ENCODE measurements at places on chromosomes 16 and 17.

DNA sequence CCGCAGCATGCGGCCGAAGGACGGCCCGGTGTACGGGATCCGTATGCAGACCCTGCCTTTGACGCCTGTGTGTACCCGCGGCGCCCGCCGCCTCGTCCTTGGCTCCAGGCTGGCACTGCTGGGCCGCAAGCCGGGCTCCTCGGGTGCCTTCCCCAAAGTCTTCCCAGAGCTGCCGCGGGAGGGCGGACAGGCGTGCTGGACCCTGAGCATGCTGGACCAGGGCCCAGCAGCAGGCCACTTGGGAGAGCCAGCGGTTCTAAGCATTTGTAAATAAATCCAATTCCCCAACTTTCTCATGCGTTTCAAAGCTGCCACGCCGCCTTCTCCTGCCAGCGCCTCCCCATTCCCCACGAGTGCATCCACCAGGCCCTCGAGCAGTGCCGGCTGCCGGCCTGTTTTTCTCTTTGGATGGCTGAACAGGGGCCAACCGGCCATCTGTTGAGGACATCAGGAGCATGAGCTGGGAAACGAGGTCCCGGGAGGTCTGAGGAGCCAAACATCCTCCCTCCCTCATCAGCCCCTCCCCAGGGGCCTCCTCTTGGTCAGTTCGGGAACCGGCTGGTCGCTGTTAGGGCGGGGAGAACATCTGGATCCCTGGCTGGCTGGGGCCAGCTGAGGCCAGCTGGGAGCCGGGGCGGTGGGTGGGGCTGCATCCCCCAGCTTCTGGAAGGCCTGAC, 20.5 kb upstream of the PABPN1L start:
- DNase-seq: no peak

GRCh38 chr16:19393226-19394111, 24.2 kb upstream of the TMC5 start:
- DNase-seq: no peak

DNA sequence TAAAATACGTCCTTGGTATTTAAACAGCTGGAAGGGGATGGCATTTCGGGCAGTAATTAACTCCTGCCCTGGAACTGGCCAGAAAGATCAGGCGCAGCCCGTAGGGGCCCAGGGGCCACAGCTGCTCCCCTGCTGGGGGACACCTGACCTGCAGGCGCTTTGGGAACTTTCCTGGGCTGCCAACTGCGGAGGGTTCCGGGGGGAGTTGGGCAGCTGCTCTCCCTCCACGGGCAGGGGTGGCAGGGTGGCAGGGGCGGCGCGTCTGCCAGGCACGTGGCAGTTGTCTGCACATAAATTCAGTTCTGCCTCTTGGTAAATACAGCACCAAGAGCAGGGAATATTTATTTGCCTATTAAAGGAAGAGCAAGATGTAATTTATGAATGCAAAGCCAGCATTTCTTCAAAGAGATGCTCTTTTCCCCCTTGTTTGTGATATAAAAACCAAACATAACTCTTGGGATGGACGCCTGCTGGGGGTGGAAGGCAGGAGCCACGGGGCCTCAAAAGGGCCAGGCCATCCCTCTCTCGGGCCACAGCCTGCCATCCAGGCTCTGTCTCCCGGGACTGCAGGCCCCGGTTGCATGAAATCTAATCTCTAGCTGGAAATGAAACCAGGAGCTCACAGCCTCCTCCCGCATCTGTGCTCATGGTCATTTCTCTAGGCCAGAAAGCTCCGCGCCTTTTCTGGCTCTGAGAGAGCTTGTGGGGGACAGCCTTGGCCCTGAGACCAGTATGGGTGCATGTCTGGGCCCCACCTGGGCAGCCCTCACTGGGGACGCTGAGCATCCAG, 29.9 kb upstream of the CHMP6 start:
- DNase-seq: no peak

- DNase-seq: no peak
Observed at GRCh38 chr17:80773243-80773991, 218.2 kb upstream of the CHMP6 start.

- DNase-seq: no peak
Observed at GRCh38 chr17:3506054-3506453, 30.3 kb downstream of the ASPA start.

DNA sequence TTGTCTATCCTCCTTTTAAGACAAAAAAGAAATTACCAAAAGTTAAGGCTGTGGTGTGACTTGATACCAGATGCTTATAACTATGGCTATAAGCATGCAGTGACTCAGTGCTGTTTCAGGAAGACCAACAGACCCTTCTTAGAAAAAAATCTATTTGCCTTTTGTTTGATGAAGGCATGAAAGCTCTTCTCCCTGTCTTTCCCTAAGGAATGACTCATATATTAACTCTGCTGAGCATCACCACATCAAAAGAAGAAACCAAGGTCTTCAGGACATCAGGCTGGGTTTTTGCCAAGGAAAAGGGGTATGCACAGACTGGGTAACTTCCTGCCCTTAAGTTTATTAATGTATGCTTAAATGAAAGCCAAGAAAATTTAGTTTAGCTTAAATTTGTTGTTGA, 47.1 kb downstream of the VMP1 start:
- no peak for DNase-seq

- DNase-seq: no peak
Observed at GRCh38 chr16:54351171-54351570, 64.6 kb upstream of the IRX3 start.

GRCh38 chr16:64363039-64363438, 758.8 kb downstream of the CDH11 start:
- no peak for DNase-seq

DNA sequence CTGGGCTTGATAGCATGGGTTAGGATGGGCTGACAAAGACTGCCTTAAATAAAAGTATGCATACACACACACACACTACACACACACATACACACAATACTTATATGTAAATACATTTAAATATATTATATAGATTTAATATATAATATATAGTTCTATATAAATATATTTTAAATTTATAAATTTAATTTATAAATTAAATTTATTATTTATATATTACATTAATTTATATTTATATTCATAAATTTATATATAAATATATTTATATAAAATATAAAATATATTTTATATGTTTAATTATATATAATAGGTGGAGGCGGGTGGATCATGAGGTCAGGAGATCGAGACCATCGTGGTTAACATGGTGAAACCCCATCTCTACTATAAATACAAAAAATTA, 83.2 kb downstream of the CDH13 start:
- DNase-seq: no peak

DNA sequence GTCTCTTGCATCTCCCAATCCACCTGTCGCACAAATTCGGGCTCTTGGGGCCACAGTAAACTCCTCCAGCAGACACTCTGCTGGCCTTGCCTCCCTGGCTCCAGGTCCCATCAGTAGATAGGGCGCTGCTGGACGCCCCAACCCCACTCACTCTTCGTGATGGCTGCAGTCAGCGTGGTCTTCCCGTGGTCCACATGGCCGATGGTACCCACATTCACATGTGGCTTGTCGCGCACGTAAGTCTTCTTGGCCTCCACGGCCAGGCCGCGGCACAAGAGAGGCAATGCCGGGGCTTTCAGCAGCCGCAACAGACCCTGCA, 428 bp downstream of the TUFM start:
- no peak for DNase-seq

DNA sequence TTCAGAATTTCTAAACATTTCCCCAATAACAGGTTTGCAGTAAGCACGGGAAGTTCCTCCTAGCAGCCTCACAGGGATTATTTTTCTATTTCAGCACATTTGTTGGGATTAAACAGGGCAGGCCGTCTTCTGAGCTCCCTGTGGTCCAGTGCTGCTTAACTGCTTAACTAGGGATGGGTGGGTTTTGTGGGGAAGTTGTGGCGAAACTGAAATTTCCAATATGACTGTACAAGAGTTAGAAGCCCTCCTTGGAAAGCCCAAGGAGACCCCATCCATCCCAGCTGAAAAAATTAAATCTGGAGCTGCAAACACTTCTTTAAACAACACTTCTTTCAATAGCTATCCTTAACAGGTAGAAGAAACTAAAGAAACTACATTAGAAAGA, 22.2 kb downstream of the FAM117A start:
- DNase-seq: no peak

DNA sequence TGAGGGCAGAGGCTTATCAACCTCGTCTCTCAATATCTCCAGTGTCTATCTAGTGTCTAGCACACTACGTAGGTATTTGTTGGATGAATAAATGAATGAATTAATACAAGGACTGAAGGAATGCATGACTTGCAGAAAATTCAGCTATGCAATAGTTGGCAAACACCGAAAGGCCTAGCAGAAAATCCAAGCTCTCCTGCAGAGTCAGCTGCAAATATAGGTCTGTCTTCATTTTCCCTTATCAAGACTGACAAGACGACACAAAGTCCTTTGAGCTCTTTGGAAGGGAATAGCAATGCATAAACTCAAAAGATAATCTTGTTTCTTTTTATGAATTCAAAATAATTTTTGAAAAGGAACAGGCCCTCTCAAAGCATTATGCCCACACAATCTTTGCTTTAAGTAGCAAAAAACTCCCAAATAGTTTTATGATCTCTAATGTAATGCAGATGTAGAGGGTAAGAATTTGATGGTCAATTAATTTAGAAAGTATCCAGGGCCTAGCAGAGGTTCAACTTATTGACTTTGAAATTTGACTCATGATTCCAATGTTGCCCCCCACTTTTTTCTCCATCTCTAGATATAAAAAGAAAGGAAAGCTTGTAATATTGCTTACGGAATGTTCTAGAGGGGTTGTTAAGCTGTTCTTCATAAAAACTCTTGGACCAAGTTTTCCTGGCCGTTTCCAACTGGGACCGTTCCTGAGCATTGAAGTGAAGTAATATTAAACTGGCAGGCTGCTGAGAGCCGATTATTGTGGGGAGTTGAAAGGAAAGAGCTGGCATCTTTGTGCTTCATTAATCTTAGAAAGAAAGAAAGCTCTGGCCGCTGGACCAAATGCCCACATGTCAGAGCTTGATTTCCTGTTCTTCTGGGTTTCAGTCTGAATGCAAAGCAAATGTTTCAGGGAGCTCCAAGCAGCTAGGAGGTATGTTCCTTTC, 227.3 kb downstream of the HS3ST3A1 start:
- DNase-seq: no peak

DNA sequence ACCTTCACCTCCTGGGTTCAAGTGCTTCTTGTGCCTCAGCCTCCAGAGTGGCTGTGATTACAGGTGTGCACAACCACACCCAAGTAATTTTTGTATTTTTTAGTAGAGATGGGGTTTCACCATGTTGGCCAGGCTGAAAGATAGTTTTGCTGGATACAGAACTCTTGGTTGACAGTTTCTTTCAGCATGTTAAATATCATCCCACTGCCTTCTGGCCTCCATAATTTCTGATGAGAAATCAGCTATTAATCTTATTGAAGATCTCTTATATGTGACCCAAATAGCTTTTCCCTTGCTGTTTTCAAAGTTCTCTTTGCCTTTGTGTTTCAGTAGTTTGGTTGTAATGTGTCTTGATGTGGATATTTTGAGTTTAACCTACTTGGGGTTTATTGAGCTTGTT, 50.3 kb upstream of the BRD7 start:
- DNase-seq: no peak

DNA sequence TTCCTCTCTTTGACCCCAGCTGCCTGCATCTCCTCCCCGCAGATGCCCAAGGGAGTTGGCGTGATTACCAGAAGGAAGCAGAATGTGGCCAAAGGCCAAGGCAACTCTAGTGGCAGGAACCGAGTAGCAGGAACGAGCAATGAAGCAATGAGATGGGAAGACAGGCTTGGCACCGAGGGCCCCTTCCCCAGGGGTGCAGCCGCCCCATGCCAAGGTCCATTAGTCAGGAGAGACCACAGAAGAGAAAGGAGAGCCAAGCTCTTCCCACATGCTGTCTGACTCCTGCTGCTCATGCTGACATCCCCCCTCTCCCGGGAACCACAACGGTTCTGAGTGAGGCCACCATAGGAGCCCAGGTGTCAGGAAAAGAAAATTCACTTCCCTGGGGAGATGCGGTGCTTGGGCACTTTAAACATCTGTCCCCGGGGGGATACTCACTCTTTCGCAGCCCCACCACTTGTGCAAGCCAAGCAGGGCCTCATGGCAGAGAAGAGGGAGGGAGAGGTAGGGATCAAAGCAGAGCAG, 67.4 kb downstream of the MYO18A start:
- DNase-seq: no peak

- no peak for DNase-seq
Observed at GRCh38 chr16:22692916-22693637, 120.9 kb upstream of the HS3ST2 start.

DNA sequence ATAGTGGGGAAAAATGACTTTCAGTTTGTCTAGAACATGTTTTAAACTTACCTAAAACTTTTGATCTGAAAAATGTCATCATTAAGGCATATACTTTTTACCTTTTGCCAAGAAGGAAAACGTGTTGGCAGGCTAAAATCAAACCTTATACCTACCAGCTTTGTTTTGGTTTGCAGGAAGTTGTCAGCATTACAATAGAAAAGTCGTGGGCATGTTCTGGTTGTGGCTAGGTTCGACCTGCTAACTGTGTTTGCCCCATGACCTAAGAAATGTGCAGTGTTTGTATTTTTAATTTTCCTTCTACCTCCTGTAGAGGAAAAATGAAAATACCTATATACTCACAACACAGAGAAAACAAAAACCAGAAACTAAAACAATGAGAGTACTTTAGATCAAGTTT, 13.0 kb downstream of the SKAP1 start:
- DNase-seq: no peak

All from endothelial cell (in vitro differentiated cells).